Epithelial cell of prostate (primary cell): ENCODE measurements at places on chromosomes 5 and 9.
A peak's percentile ranks its signal among the peaks of the same experiment; 100 is the strongest.

GRCh38 chr5:127014573-127014972 is 15.8 kb downstream of the MARCHF3 start:
- DNase-seq = no peak

- no peak for DNase-seq
Measured at GRCh38 chr5:34507933-34508332, 148.2 kb upstream of the RAI14 start.

- no peak for DNase-seq
Measured at GRCh38 chr5:80268916-80269315, 13.1 kb upstream of the SERINC5 start.

- DNase-seq = no peak
Measured at GRCh38 chr9:14146201-14146874, 167.6 kb downstream of the NFIB start.

DNA sequence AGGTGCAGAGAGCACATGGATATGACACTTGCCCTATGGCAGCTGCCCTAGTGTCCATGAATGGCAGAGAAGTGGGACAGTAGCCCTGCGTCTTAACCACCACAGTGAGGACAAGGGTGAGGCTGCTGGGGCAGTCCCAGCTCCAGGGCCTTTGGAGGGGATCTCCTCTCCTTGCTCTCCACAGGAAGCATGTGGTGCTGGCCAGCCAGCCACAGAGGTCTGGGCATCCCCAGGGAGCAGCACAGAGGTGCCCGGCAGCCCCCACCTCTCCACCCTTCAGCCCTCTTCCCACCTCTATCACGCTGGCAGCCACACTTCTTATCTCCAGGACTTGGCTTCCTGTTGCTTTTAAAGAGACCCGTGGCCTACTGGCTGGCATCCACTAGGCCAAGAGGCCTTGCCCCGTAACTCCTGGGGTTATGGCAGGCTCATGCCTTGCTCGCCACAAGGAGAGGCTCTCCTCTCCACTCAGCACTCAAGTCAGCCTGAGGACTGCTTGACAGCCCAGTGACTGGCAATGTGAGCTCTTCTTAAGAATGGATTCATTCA is 21.9 kb downstream of the CSF2 start:
- DNase-seq = no peak

- no peak for DNase-seq
Measured at GRCh38 chr5:98432378-98432777, 341.1 kb upstream of the RGMB start.

GRCh38 chr9:119375892-119376291 is 6.7 kb upstream of the BRINP1 start:
- peak; percentile 18 for DNase-seq

GRCh38 chr5:66793049-66793448 is 196.9 kb downstream of the MAST4 start:
- no peak for DNase-seq

- no peak for DNase-seq
Measured at GRCh38 chr5:23440703-23441102, 66.7 kb upstream of the PRDM9 start.
